Naive thymus-derived CD4-positive, alpha-beta T cell (primary cell): ENCODE measurements at places on chromosomes 11 and 22.

- DNase-seq, result no peak
Measured at GRCh38 chr11:104873252-104873651, 25.0 kb downstream of the CASP12 start.

- no peak for DNase-seq
Measured at GRCh38 chr11:84292006-84292405, 1005.8 kb upstream of the CCDC90B start.

DNA sequence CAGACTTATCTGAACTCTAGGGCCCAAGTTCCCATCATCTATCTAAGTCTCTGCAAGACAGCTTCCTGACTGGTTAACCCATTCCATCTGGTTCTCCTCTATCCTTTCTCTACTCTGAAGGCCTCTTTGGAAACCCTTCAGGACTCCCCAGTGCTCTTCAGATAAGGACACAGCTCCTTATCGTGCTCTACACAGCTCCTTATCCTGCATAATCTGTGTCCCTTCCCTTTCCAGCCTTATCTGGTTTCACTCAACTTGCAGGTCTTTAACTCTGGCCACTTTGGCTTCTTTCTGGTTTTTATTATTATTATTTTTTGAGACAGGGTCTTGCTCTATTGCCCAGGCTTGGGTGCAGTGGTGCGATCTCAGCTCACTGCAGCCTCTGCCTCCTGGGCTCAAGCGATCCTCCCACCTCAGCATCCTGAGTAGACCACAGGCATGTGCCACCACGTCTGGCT lies 10.6 kb downstream of the ENDOD1 start:
- DNase-seq, result no peak

- DNase-seq, result no peak
Measured at GRCh38 chr22:29480512-29481264, 670 bp downstream of the NEFH start.

DNA sequence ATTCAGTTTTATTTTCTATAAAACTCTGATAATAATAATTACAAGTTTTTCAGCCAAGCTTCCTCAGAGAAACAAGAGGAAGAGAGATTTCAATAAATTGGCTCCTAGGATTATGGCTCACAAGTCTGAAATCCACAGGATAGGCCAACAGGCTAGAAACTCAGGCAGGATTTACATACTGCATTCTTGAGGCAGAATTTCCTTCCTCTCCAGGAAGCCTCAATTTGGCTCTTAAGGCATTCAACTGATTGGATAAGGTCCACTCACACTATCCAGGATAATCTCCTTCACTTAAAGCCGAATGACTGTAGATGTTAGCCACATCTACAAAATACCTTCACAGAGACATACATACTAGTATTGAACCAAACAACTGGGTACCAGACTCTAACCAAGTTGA lies 120.3 kb upstream of the FAT3 start:
- no peak for DNase-seq

DNA sequence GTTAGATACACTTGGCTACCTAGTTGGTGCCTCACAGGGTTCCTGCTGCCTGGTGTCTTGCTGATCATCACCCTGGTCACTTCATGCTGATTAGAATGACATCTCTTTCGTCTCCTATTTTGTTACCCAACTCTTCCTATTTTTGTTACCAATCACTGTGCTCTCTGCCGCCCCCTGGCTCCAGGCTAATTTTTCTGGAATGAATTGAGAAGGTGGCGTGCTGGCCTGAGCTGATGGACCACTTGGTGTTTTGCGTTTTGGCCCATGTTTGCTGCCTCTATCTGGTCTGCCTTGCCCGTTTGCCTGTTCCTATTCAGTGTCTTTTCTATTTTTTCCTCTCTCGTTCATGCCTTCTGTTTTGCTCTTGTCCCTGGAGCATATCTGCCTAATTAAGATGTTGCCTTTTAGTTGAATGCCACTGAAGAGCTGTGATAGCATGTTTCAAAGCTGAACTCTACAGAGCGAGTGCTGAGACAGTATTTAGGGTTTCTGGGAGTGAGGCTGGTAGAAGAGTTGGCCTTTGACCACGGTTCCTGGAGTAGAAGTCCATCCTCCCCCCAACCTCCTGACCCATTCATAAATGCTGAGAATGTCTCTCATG lies 5.9 kb upstream of the ATF4 start:
- DNase-seq, result no peak

- DNase-seq, result no peak
Measured at GRCh38 chr11:107840129-107840484, 18.5 kb downstream of the SLC35F2 start.

GRCh38 chr11:14789879-14790484 lies 102.0 kb downstream of the CYP2R1 start:
- DNase-seq, result no peak

GRCh38 chr11:85718991-85719807 lies 33.2 kb upstream of the CCDC89 start:
- no peak for DNase-seq

GRCh38 chr11:59614277-59615119 lies 1.1 kb downstream of the OSBP start:
- no peak for DNase-seq

DNA sequence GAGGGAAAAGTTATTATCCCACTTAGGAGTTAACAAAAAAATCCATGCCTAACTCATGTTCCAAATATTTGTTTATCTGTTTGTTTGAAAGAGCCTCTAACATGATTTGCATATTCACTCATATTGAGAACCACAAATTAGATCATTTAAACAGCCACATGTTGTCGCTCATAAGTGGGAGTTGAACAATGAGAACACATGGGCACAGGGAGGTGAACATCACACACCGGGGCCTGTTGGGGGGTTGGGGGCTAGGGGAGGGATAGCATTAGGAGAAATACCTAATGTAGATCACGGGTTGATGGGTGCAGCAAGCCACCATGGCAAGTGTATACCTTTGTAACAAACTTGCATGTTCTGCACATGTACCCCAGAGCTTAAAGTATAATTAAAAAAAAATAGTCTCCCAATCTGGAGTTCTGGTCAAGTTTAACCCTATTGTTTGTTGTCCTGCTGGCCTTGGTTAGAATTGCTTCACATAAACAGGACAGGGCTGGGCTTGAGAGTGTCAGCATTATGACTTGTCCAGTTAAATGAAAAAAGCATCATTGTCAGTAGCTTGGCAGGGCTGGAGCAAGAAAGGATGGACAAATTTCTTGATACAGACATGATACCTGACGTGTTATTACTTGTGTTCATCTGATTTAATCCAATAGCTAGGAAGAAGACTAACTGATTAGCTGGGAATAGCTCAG lies 57.8 kb upstream of the PSMA1 start:
- no peak for DNase-seq

DNA sequence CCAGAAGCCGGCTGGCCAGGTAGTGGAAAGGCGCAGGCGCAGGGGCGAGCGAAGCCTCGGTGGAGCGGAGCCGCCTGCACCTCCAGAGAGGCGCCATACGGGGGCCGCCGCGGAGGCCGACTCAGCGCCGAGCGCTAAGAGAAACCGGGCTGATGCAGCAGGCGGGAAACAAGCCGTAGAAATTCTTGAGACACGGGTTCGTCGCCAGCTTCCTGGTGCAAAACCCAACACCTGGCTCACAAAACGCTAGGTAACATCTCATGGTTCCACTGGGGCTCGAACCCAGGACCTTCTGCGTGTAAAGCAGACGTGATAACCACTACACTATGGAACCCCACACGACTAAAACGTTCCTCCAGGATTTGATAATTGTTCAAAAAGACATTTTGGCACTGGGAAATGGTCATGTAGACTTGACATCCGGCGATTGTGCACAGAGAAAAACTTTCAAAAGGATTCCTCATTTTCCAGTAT lies 39.1 kb downstream of the OR4D9 start:
- DNase-seq, result peak; percentile 95

DNA sequence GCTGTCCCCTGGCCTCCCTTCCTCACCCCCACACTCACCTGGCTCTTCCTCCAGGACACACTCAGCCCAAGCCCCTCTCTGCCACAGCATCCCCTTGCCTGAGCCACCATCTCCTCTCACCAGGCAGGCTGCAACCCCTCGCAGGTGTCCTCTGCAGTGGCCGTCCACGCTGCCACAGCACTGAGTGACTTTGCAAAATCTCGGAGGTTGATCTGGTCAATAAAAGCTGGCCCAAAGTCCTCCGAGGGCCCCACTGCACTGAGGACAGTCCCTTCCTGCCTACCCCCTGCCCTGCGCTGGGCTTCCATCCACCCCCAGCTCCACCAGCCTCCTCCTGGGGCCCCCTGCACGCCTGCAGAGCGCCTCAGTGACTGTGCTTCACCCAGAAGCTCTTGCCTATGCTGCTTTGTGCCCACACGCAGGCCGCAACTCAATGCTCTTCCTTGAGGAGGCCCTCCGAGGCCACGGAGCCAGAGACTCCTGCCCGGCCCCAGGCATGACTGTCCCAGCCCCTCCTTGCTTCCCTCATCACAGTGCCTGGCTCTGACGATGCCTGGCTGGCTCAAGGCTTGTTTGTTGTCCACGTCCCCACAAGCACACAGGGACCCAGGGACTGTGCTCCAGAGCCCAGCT lies 30.8 kb upstream of the SLC22A12 start:
- no peak for DNase-seq
